ENCODE measurements at places on chromosomes 11 and 22.

GRCh38 chr11:16779436-16779835 lies 41.0 kb downstream of the C11orf58 start:
- H3K36me3 ChIP-seq, result peaks cover 23% of the 10 kb centered on the region
- no peaks in the 10 kb centered on the region for H3K27me3 ChIP-seq
- no peaks in the 10 kb centered on the region for H3K4me1 ChIP-seq

DNA sequence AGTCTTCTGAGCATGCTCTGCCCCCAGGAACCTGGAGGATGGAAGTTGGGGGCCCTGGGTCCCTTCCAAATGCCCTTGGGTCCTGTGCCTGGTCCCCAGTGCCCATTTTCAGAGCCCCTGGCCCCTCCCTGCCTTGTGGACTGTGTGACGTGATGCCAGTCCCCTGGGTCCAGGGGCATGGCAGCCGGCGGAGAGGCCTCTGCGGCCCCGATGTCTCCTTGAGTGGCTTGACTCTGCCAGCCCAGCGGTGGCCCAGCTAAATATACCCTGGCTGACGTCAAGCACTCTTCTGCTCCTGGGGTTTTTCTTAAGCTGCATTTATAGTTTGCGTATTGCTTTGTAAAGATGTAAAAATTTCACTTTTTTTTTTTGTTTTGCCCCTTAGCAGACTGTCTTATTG lies 35.2 kb upstream of the PARVG start:
- H3K4me1 ChIP-seq, result peaks cover 9% of the 10 kb centered on the region
- no peaks in the 10 kb centered on the region for H3K27me3 ChIP-seq
- H3K4me3 ChIP-seq, result no peak overlapping the region
- H3K27ac ChIP-seq, result no peak overlapping the region

- ATAC-seq, result no peak
- H3K36me3 ChIP-seq, result no peaks in the 10 kb centered on the region
- peaks cover 5% of the 10 kb centered on the region for H3K27me3 ChIP-seq
- H3K4me1 ChIP-seq, result no peaks in the 10 kb centered on the region
- H3K27ac ChIP-seq, result no peak overlapping the region
Measured at GRCh38 chr11:4203603-4204360, 109.2 kb downstream of the RRM1 start.

DNA sequence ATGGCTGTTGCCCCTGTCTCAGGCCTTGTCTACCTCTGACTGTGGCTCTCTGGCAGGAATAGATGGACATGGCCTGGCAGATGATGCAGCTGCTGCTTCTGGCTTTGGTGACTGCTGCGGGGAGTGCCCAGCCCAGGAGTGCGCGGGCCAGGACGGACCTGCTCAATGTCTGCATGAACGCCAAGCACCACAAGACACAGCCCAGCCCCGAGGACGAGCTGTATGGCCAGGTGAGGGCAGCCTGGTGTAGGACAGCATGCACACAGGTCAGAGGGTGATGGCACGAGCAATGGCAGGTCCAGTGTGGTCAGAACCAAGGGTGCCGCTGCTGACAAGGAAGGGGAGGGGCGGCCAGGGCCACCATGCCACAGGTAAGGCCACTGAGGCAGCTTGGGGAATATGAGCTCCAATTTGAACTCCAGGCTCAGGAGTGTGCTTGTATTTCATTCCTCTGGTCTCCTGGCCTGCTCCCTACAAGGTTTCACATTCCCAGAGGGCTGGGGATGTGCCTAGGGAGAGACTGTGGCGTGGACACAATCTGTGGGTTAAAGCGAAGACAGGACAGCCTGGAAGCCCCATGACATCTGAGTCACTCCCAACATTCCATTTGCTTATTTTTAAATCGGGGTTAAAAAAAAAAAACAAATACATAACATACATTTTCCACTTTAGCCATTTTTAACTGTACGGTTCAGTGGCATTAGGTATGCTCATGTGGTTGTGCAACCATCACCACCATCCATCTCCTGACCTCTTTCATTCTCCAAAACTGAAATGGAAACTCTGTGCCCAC lies 562 bp downstream of the FOLR3 start:
- H3K4me1 ChIP-seq, result no peaks in the 10 kb centered on the region
- ATAC-seq, result no peak
- H3K4me3 ChIP-seq, result no peak overlapping the region
- H3K36me3 ChIP-seq, result no peaks in the 10 kb centered on the region

GRCh38 chr11:106286881-106287504 lies 209.5 kb downstream of the AASDHPPT start:
- H3K4me3 ChIP-seq, result no peak overlapping the region
- no peaks in the 10 kb centered on the region for H3K36me3 ChIP-seq
- H3K27ac ChIP-seq, result no peak overlapping the region
- H3K27me3 ChIP-seq, result no peaks in the 10 kb centered on the region

GRCh38 chr22:32788904-32789624 lies 12.4 kb upstream of the TIMP3 start:
- H3K4me3 ChIP-seq, result no peak overlapping the region
- no peaks in the 10 kb centered on the region for H3K27me3 ChIP-seq
- peak; percentile 77 for ATAC-seq
- H3K27ac ChIP-seq, result peak overlapping the region; percentile 84
- no peaks in the 10 kb centered on the region for H3K36me3 ChIP-seq
- peaks cover 27% of the 10 kb centered on the region for H3K4me1 ChIP-seq

DNA sequence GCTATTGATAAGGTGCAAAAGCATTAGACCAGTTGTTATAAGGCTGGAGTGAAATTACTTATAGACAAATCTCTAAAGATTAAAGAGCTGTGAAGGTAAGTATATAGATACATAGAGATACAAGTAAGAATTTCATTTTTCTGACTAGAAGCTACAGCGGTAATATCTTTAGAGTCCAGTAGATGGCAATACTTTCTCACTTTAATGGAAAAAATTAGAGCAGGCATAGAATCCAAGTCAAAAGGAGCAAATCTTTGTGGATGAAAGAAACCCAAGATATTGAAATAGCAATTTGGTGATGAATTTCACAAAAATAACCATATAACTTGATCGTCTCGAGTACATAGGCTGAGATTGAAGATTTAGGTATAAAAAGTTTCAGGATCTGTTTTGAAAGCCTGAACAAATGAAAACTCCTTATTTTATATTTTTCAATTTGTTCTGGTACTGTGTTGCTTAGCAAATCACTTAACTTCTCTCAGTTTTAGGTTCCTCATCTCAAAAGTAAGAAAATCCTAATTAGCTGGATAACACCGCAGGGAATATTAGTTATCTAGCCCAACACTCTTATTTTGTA lies 81.9 kb downstream of the UVRAG start:
- no peaks in the 10 kb centered on the region for H3K27me3 ChIP-seq
- H3K4me1 ChIP-seq, result peaks cover 35% of the 10 kb centered on the region
- H3K4me3 ChIP-seq, result no peak overlapping the region

DNA sequence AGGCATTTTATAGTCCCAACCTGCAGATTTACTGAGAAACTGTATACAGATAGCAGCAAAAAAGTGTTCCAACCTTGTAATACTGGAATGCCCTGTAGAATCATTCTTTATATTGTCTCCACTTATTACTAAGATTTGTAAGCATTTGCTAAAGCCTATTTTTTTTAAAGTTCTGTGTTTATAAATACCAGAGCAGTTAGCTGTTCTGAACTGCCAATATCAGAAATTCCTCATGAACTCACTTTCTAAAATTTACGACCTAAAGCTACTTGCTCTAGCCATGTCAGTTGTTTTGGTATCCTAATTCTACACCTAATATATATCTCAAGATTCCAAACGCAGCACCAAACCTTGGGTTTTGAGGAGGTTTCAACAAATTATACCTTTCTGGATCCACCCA lies 103.2 kb downstream of the C11orf65 start:
- H3K27me3 ChIP-seq, result no peaks in the 10 kb centered on the region
- H3K4me3 ChIP-seq, result no peak overlapping the region
- H3K36me3 ChIP-seq, result peaks cover 32% of the 10 kb centered on the region
- no peak for ATAC-seq

- peaks cover 5% of the 10 kb centered on the region for H3K4me1 ChIP-seq
- no peaks in the 10 kb centered on the region for H3K27me3 ChIP-seq
- no peaks in the 10 kb centered on the region for H3K36me3 ChIP-seq
Measured at GRCh38 chr22:35547987-35548721, 7.5 kb downstream of the RASD2 start.

DNA sequence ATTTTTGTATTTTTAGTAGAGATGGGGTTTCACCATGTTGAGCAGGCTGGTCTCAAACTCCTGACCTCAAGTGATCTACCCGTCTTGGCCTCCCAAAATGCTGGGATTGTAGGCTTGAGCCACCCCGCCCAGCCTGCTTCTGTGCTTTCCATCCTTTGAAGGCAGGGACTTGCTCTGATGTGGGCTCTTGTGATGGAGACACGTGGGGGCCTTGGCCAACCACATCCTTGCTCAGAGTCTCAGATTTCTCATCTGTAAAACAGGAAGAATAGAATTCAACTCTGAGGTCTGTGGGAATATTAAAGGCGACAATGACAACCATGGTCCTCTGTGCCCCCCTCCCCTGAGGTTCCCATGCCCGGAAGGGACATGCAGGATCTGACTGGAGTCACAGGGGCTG lies 3.8 kb upstream of the GGA1 start:
- peaks cover 38% of the 10 kb centered on the region for H3K27me3 ChIP-seq
- H3K4me3 ChIP-seq, result no peak overlapping the region
- H3K27ac ChIP-seq, result no peak overlapping the region
- H3K4me1 ChIP-seq, result peaks cover 22% of the 10 kb centered on the region
- no peak for ATAC-seq

DNA sequence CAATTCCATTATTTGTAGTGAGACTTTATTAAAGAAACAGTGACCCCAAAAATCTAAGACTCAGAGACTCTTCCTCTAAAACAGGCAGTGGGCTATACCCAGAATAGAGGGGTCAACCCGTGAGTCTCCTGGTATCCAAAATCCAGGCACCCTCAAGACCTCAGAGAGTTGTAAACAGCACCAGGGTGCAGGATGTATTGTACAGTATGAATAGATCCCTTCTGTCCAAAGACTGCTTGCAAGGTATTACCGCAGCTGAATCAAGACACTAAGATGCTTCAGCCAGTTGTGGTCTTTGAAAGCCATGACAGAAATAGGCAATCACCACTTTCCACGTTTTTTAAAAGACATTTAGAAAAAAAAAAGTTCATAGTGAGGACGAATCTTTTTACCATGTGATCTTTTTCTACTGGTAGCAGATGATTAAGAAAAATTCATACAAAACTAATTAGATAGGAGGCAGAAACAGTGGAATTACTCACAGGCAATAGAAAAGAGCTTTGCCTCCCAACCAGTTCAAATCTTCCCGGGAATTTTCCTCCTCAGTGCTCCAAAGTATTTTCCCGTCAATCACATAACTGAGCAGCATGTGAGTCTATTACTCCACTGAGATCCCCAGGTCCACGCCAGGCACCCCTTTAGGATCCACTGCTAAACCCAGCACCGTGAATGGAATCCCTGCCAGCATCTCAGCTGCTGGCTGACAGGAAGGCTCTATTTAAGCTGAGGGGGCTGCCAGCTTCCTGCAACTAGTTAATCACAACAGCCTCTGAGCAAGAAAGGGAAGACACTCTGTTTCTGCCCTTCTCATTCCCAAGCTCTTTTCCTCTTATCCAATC lies 113.1 kb downstream of the ETS1 start:
- no peak overlapping the region for H3K4me3 ChIP-seq
- ATAC-seq, result no peak
- peak overlapping the region; percentile 56 for H3K27ac ChIP-seq
- H3K27me3 ChIP-seq, result no peaks in the 10 kb centered on the region
- peaks cover 85% of the 10 kb centered on the region for H3K4me1 ChIP-seq

DNA sequence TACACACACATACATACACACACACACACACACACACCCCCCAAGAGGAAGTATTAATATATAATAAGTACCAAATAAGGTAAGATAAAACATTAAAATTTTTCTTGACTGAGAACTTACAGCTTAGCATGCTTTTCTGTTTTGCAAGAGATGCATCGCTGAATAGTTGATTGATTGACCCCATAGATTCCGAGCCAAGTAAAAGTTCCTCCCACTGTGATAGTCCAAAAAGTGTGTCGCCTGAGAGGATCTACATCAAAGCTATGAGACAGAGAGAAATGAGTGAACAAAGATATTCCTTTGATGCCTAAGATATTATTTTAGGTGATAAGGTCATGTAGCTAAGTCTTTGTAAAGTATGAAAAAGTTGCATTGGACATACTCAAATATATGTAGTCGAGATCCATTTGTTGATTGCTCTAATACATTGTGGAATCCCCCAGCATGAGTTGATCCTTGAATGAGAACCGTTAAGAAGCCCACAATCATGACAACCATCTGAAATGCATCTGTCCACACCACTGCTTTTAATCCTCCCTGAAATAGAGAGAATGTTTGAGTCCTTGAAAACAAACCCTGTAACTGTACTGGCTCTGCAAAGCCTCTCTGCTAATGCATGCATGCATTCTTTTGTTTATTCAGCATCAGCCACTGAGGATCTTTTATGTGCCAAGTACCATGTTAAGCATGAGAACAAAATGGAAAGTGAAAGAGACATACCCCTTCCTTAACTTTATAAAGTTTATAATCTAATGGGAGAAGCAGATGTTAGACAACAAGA lies 18.3 kb downstream of the SLC5A12 start:
- H3K36me3 ChIP-seq, result no peaks in the 10 kb centered on the region
- no peak overlapping the region for H3K4me3 ChIP-seq
- no peaks in the 10 kb centered on the region for H3K27me3 ChIP-seq
- H3K4me1 ChIP-seq, result no peaks in the 10 kb centered on the region

- no peak overlapping the region for H3K4me3 ChIP-seq
- ATAC-seq, result no peak
- H3K27me3 ChIP-seq, result peaks cover 5% of the 10 kb centered on the region
- peaks cover 3% of the 10 kb centered on the region for H3K4me1 ChIP-seq
Measured at GRCh38 chr11:76153571-76153923, 52.8 kb downstream of the WNT11 start.

- no peaks in the 10 kb centered on the region for H3K27me3 ChIP-seq
- peak overlapping the region; percentile 93 for H3K27ac ChIP-seq
- H3K4me1 ChIP-seq, result peaks cover 43% of the 10 kb centered on the region
- H3K4me3 ChIP-seq, result peak overlapping the region; percentile 67
Measured at GRCh38 chr22:30325065-30325720, 1.5 kb downstream of the TBC1D10A start.

DNA sequence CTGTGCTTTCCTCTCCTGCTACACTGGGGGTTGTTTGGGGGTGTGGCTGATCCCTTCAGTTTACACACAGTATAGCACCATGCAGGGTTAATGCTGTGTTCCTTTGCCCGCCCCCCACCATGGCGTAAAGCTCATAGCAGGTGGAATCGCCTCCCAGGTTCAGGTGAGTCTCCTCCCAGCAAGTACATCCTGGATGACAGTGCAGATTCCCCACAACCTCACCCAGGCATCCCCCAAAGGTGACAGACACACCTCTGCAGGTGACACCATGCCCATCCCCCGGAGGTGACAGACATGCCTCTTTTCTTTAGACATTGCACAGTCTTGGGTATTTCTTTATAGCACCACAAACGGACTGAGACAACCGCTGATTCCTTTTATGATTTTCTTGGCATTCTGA lies 343.7 kb downstream of the BRD1 start:
- no peak for ATAC-seq
- peaks cover 68% of the 10 kb centered on the region for H3K27me3 ChIP-seq
- no peak overlapping the region for H3K27ac ChIP-seq
- H3K36me3 ChIP-seq, result no peaks in the 10 kb centered on the region
- peaks cover 7% of the 10 kb centered on the region for H3K4me1 ChIP-seq
- no peak overlapping the region for H3K4me3 ChIP-seq

DNA sequence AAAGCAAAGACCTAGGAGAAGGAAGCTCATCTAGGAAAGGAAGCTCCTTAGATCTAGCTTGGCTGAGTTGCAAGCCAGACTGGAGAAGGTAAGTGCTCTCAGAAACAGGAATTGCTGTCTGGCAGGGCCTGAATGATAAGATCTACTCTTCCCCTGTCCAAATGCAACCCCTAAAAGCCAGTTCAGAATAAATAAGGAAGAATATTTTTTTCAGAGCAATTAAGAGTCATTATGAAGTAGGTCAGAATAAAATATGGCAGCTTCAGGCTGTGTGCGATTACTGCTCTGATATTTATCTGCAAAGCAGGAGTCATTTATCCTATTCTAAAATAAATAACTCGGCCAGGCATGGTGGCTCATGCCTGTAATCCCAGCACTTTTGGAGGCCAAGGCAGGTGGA lies 82.1 kb downstream of the PIWIL4 start:
- H3K36me3 ChIP-seq, result no peaks in the 10 kb centered on the region
- no peak overlapping the region for H3K4me3 ChIP-seq
- ATAC-seq, result no peak
- H3K4me1 ChIP-seq, result no peaks in the 10 kb centered on the region

Measured in gastroesophageal sphincter (tissue), 4 donors.